ENCODE measurements at places on chromosomes 5 and 9.

DNA sequence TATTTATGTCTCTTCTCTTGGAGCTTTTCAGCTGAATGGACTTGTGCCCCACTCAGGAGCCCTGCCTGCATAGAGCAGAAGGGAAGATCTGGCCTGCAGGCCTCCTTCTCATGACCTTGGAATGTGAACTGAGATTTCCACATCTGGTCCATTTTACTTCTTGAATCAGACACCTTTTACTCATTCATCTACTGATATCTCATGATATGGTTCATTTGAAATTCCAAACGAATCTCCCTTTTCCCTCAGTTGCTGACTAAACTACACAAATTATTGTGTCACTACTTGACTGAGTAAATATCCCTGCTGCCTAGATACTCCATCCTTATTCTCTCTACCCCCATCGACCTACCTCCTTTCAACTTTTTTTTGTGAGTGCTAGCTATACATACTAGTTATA is 138.7 kb downstream of the PLCXD3 start:
- no peak for DNase-seq

GRCh38 chr9:125172031-125172755 is 17.4 kb downstream of the PPP6C start:
- DNase-seq = no peak

DNA sequence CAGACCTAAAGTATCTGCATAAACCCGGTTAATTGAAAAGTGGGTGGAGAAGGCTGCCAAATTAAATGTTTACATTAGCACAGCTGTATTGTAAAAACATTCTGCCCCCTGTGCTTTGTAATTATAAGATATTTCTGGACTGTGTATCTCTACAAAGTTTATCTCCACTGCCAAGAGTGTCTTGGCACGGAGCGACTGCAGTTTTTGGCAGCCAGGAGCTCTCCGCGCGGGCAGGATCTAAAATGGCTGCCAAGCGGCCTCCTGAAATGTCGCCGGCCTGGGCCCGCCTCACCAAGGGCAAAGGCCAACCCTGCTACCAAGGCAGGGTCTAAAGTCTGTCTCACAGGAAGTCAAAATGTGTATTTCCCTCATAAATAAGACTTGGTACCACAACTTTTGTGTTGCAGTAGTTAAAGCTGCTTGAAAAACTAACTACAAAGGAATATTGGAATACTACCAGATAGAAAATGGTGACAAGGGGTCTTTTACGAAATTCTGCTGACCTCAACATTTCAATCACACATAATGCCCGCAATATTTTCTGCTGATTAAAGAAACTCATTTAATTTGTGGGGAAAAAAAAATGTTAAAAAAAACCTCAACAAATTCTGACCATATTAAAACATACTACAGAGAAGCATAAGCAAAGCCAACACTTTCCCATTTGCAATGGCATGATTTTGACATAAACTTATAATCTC is 110.4 kb downstream of the NFIB start:
- peak; percentile 61 for DNase-seq

DNA sequence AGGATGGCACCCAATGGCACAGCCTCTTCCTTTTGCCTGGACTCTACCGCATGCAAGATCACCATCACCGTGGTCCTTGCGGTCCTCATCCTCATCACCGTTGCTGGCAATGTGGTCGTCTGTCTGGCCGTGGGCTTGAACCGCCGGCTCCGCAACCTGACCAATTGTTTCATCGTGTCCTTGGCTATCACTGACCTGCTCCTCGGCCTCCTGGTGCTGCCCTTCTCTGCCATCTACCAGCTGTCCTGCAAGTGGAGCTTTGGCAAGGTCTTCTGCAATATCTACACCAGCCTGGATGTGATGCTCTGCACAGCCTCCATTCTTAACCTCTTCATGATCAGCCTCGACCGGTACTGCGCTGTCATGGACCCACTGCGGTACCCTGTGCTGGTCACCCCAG is 25.4 kb downstream of the HRH2 start:
- no peak for DNase-seq

- DNase-seq = no peak
These were observed 61.9 kb upstream of the GHR start for GRCh38 chr5:42361315-42361688.

DNA sequence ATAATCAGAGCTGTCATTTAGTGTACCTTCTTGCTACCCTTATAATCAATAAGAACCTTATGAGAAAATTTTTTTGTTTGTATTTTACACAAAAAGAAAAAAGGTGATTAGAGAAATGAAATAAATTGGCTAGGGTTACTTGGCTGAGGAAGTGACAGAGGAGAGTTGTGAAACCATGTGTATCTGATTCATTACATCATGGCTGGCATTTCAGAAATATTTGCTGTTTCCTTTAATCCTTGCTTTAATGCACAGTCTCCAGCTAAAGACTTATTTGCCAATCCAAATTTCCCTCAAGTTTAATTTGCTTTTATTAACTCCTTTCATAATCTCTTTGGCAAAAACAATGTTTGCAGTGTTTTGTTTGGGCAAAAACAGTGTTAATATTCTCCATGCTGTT is 543.1 kb downstream of the KIF4B start:
- DNase-seq = no peak

GRCh38 chr9:131668439-131669268 is 71.2 kb downstream of the RAPGEF1 start:
- no peak for DNase-seq

DNA sequence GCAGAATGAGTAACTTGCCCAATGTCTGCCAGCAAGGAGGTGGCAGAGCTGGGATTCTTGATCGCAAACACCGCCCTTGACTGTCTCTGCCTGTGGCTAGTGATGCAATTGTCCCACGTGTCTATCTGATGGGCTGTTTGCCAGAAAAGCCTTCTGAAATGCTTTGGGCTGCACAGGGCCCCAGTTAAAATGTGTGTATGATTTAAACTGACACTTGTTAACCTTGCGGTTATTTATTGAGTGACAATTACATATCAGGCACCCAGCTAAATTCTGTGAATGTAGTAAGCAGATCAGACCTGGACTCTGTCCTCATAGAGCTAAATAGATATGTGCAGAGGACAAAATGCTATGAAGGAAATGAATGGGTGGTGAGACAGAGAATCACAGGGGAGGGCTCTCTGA is 11.6 kb upstream of the IL12B start:
- peak; percentile 60 for DNase-seq

- no peak for DNase-seq
These were observed 103.3 kb downstream of the SREK1 start for GRCh38 chr5:66247176-66247960.

DNA sequence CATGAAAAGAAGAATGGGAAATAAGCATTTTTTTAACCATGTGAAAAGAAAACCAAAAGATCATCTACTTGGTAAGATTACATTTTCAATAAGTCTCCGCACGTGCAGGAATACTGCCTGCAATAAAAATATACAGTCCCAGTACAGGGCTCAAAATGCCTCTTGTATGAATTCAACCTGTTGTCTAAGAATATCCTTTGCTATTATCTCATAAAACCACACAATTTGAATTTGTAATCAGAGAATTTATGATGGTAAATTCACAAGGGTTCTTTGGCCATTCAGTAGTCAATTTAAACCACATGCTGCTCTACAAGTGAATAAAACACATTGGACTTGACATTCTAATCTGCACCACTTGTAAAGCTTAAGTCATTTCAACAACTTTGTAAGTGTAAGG is 46.6 kb downstream of the ST8SIA4 start:
- DNase-seq = no peak

DNA sequence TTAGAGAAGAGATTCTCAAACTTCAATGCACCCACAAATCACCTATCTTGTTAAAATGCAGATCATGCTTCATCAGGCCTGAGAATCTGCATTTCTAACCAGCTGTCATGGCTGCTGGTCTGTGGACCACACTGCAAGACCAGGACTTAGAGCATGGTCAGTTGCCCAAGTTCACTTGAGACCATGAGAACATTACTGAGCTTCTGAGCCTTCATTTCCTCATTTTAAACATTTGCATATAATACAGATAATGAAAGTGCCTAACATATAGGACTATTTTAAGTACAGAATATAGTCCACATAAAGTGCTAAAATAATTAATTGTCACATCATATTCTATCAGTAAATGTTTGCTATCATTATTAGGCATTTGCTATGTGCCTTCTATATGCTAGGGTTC is 260.8 kb upstream of the TNC start:
- no peak for DNase-seq

GRCh38 chr5:6291961-6292360 is 86.4 kb downstream of the MED10 start:
- DNase-seq = no peak

DNA sequence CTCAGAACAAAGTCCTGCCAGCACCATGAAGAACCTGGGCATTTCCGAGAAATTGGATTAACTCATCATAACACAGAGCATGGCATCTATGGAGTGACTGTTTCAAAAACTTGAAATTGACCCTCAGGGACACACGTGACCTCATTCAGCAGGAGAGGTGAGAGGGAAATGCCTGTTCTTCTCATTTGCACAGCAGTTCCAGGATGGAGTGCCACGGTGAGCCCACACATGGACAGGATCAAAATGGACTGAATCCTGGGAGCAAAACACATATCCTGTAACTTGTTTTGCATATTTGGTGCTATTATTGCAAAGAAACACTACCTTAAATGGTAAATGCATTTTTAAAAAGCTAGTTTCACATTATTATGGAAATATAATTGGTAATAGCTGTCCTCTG is 256.1 kb upstream of the IRX2 start:
- no peak for DNase-seq

GRCh38 chr5:155872629-155873220 is 454.2 kb upstream of the SGCD start:
- no peak for DNase-seq

DNA sequence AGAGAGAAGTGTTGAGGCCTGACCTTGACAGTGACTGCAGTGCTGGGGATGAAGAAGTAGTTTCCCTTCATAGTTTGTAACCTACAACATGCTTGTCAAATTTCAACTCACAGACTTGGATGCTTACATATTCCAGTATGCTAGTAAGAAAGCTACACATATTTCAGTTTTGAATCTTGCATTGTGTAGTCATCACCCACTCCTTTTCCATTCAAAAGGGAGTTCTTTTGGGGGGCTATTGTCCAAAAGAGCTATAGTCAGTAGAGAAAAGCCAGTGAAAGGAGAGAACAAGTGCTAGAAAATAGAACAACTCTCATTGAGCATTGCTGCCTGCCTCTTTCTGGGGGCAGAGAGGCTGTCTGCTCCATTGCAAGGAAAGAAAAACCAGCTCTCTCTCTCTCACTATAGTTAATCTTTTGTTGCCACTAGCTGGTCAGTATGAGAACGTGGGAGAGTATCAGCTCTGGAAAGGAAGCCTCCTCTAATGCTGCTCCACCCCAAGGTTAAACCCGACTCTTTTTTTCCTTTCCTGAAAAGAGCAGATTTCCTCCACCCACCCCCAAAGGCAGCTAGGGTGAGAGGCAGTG is 7.3 kb downstream of the ASTN2 start:
- no peak for DNase-seq

DNA sequence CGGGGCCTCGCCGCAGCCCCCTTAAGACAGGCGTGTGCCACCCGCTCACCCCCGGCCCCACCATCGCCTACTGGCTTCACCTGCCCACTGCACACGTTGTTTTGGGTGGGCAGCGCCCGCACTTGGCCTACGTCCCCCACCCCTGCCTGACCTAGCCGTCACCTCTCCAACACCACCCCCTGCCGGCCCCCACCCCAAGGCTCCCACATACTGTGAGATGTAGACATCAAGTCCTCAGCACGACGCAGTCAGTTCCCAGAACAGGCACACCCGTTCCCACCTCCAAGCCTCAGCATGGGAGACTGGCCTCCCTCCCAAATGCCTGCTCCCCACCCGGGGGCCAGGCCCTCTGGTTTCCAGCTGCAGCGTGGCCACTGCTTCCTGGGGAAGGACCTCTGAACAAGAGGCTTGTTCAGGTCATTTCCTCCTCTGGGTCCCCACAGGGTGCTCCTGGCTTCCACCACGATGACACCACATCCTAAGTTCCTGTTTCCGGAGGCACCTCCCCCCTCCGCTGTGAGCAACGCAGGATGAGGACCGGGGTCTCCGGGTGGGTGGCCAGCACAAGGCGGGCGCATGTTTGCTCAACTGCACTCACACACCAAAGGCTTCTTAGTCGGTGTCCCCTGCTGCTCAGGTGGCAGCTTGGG is 11.3 kb downstream of the DBN1 start:
- DNase-seq = no peak

DNA sequence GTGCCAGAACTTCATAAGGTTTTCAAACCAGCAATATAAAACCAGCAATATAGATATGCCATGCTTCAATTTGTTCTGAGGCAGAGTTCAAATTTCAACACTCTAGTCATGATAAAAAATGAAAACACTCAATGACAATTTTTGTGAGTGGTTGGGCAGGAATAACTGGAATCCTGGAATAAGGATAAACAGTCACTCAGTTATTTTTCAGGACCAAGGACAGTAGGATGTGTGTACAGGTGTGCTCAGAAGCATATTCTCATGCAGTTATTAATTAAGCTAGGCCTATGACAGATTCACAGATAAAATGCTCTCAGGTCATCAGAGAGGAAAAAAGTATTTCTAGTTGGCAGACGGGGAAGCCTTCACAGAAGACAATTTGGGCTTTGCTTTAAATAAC is 117.3 kb upstream of the PPP2R2B start:
- no peak for DNase-seq

DNA sequence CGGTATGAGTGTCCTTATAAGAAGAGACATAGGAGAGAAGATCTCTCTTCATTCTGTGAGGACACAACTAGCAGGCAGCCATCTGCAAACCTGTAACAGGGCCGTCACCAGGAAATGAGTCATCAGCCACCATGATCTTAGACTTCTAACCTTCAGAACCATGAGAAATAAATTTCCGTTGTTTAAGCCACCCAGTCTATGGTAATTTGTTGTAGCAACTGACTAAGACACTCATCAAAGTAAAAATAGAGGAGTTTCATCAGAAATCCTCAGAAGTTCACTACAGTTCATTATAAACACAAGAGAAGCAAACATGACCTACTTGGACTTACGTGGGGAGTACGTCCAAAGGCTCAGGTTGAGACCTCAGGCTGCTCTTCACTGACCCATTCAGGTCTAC is 357.7 kb downstream of the SEMA5A start:
- no peak for DNase-seq

DNA sequence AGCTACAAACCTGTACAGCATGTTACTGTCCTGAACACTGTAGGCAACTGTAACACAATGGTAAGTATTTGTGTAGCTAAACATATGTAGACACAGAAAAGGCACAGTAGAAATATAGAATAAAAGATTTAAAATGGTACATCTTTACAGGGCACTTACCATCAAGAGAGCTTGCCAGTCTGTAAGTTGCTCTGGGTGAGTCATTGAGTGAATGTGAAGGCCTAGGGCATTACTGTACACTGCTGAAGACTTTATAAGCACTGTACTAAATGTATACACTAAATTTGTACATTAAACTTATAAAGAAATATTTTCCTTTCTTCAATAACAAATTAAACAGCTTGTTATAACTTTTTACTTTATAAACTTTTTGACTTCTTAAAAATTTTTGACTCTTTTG is 20.5 kb downstream of the ADRB2 start:
- no peak for DNase-seq

DNA sequence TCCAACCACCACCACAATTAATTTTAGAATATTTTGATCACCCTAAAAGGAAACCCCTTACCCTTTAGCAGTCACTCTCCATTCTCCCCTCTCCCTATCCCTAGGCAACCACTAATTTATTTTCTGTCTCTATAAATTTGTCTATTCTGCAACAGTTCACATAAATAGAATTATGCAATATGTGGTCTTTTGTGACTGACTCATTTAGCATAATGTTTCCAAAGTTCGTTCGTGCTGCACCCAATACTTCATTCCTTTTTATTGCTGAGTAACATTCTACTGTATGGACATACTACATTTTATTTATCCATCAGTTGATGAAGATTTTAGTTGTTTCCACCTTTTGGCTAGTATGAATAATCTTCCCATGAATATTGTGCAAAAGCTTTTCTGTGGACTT is 18.2 kb upstream of the CDC20B start:
- no peak for DNase-seq

All from breast epithelium (tissue), 4 donors.